Stimulated activated naive CD4-positive, alpha-beta T cell treated with Interleukin-2 at 50 U/mL for 16 hours (primary cell): ENCODE measurements at places on chromosomes 16 and 17.

- DNase-seq: no peak
Observed at GRCh38 chr17:17963694-17964436, 8.3 kb downstream of the TOM1L2 start.

GRCh38 chr16:85176541-85177447 is 64.5 kb upstream of the CIBAR2 start:
- DNase-seq: no peak

DNA sequence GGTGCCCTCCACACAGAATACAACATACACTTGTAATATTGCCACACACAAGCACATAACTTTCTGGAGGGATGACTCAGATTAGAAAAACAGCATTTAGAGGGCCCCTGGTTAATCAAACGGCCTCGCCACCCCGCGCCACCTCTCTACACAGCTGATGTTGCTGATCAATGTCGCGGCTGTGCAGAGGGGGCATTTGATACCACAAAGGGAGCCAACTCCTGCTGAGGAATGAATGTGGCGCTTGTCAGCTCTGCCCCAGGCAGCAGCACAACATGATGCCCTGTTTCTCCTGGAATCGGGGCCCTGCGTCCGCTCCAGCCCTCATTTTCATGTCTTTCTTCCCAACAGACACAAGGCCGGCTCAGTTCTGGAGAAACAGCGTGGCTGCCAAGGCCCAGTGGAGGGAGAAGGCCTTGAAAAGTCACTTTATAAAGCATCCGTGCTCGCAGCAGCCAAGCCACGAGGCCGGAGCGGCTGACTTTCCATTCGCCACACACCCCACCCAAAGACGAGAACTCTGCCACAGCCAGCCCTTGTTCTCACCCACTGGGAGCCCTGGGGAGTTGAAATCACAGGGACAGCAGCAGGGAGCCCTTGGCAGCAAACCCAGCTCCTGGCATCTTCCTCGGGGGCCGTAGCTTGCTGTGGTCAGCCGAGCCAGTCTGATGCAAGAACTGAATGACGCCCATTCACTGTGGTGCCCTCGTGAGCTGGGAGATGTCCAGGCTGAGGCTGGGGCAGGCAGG is 65.6 kb downstream of the XYLT1 start:
- DNase-seq: no peak

DNA sequence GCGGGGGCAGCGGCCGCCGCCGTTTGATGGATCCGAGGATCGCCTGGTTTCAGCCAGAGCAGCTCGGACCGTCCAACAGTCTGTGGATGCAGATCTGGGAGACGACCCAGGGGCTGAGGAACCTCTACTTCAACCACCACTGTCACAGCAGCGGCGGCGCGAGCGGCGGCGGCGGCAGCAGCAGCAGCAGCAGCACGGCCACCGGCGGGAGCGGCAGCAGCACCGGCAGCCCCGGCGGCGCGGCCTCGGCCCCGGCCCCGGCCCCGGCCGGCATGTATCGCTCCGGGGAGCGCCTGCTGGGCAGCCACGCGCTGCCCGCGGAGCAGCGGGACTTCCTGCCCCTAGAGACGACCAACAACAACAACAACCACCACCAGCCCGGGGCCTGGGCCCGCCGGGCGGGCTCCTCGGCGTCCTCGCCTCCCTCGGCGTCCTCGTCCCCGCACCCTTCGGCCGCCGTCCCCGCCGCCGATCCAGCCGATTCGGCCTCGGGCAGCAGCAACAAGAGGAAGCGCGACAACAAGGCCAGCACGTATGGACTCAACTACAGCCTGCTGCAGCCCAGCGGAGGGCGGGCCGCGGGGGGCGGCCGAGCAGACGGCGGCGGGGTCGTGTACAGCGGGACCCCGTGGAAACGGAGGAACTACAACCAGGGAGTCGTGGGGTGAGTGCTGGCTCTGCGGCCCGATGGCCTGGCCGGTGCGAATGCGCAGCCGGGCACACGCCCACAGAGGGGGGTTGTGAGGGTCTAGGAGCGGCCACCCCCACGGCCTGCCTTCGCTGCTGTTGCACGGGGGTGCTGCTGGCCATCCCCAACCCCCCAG is 702 bp downstream of the TENT4B start:
- peak; percentile 38 for DNase-seq

DNA sequence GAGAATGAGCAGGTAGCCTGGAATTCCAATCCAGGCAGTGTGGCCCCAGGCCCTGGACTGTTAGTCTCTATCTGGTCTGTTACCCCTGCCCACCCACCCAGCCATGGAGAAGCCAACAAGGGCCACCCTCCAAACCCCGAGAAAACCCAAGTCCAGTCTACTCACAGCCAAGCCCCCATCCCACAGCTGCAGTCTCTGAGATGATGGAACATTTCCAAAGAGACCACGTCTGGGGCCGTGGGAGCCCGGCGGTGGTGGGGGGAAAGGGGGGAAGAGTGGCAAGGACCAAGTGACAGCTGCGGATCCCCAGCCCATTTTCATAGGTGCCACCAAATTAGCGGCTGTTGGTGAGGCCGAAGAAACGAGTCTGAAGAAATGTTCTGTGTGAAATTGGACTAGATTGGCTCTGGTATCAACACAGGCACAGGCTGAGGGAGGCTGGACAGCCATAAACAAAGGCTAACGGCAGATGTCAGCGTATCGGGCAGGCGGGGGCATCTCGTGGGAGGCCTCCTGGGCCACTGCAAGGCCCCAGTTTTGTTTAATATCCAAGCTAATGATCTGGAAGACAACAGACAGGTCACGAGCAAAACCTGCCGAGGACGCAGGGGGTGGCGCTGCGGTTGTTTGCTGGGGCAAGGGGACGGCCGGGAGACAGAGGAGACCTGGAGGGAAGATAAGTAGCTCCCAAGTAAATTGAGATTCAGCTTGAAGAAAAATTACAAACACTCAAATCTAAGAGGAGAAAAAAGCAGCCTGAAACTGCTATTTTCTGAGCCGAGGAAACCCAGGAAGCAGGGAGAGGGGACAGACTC is 53.4 kb downstream of the RBFOX3 start:
- DNase-seq: no peak

- DNase-seq: no peak
Observed at GRCh38 chr17:80984749-80985148, 6.9 kb upstream of the CHMP6 start.

DNA sequence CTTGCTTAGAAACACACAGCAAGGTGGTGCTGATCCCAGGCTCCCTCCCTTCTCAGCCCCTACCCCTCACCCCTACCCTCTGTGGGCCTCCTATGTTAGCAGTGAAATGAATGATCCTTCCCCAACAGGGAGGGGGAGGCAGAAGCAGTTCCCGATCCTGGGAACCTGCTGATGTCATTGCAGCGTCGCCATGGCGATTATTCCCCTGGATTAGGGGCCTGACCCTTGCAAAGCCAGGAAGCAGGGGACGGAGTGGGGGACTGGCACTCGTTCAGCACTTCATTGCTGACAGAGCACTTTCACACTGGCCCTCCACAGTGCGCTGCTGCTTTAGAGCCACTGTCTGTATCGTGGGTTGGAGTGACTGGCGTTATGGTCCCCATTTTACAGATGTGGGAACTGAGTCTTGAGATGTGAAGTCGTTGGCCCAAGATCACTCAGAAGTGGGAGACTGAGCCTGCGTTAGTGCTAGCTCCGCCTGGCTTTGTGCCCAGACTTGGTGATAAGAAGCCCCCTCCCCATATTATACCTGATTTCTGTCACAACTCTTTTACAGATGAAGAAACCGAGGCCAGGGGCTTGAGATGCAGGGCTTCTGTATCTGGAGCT is 26.6 kb downstream of the LASP1 start:
- no peak for DNase-seq

DNA sequence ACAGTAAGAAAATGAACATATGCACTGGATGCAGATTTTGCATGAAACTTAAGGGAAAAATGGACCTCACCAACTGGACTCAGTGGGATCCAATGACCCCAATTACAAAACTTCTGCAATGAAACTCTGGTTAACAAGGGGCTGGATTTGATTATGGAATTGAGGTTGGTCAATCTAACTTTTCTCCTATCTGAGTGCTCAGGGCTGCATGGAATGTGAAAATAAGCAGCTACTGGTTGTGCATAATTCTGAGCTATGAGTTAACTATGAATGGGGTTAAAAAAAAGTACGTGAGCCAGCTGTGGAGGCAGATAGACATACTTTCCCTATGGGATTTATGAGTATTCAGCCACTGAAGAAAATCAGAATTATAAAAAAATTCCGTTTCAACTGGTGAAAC is 9.2 kb downstream of the FAM20A start:
- no peak for DNase-seq

GRCh38 chr17:47800686-47801085 is 20.9 kb downstream of the OSBPL7 start:
- no peak for DNase-seq

GRCh38 chr17:49910094-49910857 is 58.7 kb upstream of the DLX4 start:
- DNase-seq: no peak

- DNase-seq: no peak
Observed at GRCh38 chr16:56332464-56333079, 92.8 kb downstream of the AMFR start.

- no peak for DNase-seq
Observed at GRCh38 chr17:80106751-80107150, 5.4 kb downstream of the GAA start.

DNA sequence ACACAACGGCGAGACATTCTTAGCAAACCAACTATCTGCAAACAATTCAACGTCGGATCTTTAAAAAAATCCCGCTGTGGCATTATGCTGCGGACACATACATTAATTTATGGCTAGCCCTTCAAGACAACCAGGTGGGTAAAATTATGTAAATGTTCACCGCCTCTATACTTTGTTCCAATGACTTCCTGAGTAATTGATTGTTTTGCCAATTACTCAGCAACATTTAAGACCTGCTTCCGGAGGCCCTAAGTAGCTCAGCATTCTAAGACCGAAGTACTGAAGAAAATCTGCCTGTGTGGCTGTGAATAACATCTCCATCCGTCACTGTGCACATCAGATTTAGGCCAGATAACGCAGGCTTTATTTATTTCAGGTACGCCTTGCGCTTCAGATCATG is 23.3 kb downstream of the QPRT start:
- no peak for DNase-seq

GRCh38 chr16:15509051-15509592 is 74.7 kb downstream of the BMERB1 start:
- peak; percentile 44 for DNase-seq

DNA sequence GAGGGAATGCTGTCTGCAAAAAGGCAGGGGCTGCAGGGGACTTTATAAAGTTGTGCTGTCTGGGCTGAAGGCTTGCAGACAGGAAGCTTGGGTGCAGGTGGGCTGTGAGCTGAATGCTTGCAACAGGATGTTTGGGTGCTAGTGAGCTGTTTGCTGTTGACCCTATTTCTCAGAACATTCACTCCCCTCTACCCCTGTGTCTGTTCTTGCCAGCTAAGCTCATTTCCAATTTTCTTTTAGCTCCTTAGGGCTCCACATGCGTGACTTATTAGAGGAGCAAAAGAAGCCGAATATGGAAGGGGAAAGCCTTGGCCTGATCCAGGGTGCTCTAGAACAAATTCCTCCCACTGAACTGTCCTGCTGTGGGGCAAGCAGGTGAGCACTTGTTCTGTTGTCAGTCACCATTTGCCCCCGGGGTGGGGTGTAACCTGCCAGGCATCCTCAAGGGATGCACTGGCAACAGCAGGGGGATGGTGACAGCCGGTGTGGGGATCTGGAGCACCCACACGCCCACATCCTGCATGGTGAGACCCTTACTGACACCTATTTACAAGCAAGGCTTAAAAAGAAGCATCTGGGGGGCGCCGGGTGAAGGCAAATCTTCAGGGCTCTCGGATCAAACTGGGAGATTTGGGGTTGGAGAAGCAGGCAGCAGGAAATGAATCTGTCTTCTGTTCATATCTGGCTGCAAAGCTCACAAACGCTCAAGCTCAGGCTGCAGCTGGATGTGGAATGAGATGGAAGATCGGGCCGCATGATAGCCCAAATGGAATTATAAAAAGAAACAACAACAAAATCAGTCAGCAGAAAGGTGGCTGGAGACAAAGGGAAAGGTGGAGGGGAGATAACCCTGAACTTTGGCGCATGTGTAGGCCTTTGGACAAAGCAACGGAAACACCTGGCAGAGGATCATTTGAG is 21.1 kb upstream of the NUP93 start:
- DNase-seq: no peak

DNA sequence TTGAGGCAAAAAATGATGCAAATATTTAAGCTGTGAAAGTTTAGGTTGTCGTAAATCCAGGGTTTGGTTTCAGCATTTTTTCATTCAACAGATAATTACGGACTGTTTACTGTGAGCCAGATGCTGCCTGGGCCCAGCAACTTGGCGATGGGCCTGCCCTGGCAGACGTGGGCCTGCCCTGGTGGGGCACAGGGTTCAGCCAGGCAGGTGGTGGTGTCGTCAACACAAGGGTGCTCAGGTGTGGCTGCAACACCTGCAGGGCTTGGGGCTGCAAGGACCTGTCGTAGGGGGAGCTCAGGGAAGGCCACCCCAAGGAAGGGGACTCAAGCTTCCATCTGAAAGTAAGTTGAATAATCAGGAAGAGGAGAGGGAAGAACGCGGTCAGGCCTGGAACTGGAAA is 15.1 kb downstream of the ZC3H18 start:
- no peak for DNase-seq

GRCh38 chr17:35749560-35750412 is 3.3 kb downstream of the GAS2L2 start:
- DNase-seq: no peak

DNA sequence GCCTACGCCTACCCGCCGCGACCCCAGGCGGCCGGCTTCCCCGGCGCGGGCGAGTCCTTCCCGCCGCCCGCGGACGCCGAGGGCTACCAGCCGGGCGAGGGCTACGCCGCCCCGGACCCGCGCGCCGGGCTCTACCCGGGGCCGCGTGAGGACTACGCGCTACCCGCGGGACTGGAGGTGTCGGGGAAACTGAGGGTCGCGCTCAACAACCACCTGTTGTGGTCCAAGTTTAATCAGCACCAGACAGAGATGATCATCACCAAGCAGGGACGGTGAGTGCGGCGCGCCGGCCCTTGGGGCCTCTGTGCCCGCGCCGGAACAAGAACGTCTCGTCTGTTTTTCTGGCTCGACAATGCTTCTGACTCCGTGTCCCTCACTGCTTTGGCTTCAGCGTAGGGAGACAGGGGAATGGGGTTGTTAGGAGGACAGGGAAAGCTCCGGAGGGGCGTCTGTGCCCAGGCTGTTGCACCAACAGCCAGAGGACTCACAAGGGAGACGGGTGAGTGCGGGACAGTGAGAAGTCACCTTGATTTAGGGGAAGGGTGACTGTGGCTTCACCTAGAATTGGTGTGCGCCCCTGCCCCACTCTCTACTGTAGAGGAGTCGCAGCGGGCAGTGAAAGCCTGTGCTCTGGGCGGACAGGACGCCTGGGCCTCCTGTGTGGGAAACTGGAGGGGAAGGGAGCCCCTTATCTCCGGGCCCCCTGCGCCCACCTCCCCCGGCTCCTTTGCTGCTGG is 806 bp downstream of the TBX21 start:
- no peak for DNase-seq

DNA sequence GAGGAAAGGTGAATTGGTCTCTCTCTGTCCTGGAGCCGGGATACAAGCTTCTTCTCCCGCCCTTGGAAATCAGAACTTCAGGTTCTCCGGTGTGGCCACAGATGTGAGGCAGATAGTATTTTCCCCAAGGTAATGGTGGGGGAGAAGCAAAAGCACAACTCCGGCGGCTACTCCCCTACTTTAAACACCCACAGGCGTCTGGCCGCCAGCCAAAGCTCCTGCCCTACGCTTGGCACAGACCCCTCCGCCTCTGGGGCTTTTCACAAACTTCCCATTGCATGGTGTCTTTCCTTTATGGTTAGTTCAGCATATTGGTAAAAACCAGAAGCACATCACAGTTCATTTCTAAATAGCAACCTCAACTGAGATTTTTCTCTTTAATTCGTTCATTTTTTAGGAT is 39.4 kb upstream of the B4GALNT2 start:
- DNase-seq: no peak

GRCh38 chr16:74100395-74101326 is 196.0 kb upstream of the PSMD7 start:
- no peak for DNase-seq

GRCh38 chr16:19923396-19923795 is 38.7 kb upstream of the GPRC5B start:
- no peak for DNase-seq
